ENCODE measurements at places on chromosomes 13 and 19.

GRCh38 chr13:111296417-111296816 lies 24.0 kb upstream of the TEX29 start:
- no peak for DNase-seq

DNA sequence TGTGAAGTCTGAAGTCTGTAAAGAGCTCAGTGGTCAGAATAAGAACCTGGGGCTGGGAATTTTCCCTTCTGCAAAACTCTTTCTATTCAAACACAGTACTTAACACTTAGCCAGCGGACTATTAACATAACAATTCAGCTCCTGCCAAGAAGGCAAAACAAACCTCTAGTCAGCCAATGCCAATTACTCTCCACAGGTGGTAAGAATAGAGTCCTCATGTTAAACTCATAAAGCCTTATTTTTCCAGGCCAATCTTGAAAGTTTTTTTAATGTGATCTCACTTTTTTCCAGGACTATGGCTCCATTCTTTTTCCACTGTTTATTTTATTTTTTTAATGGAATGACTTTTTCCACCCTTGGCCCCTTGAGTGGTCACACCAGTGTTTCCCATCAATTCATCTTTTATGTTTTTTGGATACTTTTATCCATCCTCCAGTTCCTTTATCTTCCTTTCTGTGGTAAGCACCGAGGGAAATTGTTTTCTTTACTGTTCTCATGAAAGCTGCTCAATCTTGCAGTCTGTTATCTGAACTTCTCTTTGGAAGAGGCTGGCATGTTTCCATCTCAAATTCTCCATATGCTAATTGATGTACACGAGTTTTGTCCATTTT lies 217.3 kb downstream of the LHFPL6 start:
- DNase-seq: no peak

DNA sequence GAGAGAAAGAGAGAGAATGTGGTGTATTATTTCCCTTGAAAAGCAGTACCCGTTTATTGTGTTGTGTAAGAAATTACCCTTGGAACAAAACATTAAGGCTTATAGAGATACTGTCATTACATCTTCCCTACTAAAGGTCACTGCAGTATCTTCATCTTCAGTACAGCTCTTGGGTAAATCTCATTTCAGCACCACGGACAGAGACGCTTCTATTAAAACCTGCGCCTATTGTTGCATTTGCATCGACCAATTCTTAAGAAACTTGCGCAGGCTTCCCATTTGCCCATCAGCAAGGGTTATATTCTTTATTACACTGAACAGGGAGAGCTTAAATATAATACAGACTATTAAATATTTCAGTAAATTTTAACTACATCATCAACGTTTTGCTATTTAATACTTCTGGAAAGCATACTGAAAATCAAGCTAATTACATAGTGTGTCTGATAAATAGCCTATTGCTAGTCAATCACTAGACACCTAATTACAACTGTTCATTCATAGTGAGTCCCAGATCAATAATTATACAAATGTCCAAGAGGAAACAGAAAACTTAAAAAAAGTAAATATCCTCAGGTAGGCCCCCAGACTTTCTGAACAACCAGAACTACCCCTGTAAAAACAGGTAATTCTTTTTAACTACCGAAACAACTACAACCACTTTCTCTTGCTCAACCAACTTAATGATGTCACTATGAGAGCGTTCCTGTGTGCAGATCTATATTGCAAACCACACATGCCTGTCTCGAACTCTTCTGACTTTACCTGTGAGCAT lies 350.6 kb downstream of the LIG4 start:
- DNase-seq: no peak

GRCh38 chr19:15354566-15355296 lies 22.4 kb upstream of the BRD4 start:
- DNase-seq: no peak

GRCh38 chr13:96500953-96501352 lies 411.0 kb downstream of the HS6ST3 start:
- DNase-seq: no peak

- DNase-seq: no peak
Measured at GRCh38 chr13:105655046-105655445, 880.4 kb downstream of the EFNB2 start.

DNA sequence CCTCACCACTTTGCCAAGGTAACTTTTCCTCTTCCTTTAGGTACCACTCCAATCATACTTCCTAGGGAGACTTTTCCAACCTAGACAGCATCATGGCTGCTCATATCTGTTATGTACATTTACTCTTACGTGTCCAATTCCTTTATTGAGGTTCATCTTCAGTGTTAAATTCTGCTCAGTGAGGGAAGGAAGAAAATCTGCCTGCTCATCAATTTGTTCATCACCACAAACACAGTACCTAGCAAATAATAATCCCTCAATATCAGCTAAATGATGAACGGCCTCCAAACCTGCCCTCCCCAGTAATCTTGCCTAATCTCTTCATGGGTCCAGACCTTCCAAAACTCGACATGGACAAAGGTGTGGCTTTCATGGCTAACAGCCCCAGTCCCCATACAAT lies 380.8 kb downstream of the KCTD12 start:
- no peak for DNase-seq

DNA sequence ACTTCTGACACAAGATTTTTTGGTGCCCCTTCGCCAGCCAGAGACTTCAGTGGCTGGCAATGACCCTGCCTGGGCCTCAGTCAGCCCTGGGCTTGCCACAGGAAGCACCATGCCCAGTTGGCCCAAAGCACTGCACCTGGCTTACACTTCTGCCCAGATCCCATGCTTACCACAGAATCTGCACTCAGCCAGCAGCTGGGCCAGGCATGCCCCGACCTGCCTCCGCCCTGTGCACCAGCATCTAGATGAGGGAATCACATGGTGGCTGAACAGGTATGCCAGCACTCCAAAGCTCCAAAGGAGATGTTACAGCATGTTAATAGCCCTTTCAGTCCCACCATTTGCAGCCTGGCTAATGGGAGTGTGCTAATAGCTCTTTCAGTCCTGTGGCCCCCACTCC lies 690.9 kb downstream of the SLITRK6 start:
- DNase-seq: no peak

- no peak for DNase-seq
Measured at GRCh38 chr13:101053301-101054093, 362.8 kb downstream of the NALCN start.

- no peak for DNase-seq
Measured at GRCh38 chr13:48873081-48873480, 102.6 kb upstream of the FNDC3A start.

- DNase-seq: no peak
Measured at GRCh38 chr13:101833671-101834070, 381.2 kb downstream of the ITGBL1 start.

- DNase-seq: no peak
Measured at GRCh38 chr13:30907121-30907861, 1.2 kb downstream of the MEDAG start.

DNA sequence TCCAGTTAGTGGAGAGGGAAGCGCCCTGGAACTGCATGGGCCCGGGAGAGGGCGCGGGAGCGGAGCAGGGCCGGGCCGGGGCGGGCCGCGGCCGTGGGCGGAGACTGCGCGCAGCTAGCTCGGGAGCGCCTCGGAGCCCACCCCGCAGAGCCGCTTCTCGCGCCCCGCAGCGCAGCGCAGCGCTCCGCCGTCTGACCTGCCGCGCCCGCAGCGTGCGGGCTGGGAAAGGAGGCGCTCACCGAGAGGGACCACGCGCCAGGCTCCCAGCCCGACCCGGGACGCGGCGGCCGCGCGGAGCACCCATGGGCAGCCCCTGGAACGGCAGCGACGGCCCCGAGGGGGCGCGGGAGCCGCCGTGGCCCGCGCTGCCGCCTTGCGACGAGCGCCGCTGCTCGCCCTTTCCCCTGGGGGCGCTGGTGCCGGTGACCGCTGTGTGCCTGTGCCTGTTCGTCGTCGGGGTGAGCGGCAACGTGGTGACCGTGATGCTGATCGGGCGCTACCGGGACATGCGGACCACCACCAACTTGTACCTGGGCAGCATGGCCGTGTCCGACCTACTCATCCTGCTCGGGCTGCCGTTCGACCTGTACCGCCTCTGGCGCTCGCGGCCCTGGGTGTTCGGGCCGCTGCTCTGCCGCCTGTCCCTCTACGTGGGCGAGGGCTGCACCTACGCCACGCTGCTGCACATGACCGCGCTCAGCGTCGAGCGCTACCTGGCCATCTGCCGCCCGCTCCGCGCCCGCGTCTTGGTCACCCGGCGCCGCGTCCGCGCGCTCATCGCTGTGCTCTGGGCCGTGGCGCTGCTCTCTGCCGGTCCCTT lies at the start of gene MLNR:
Gene MLNR (plus strand): TSS at position 303 of the 820 bp plus-strand sequence. CDS start 0 bp downstream, at position 303.
- no peak for DNase-seq

GRCh38 chr13:37561031-37561430 lies 37.5 kb downstream of the POSTN start:
- DNase-seq: no peak

DNA sequence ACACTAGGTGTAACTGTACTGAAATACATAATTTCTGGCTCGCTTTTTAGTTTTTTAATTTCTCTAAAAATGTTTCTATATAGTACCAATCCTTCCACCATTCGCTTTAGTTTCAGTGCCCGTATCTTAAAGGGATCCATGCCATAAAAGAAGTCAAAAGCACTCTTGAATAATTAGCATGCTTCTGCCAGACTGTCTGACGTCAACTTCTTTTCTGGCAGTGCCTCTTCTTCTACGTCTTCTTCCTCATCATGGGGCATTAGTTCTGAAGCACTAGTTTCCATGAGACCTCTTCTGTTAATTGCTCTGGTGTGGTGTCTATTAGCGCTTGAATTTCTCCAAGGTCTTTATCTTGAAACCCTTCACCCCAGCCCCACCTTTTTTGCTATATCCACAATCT lies 93.8 kb upstream of the DOCK9 start:
- no peak for DNase-seq

All from activated T-helper 1 cell treated with anti-CD3 and anti-CD28 coated beads, Interleukin-2, amount 50 U/mL, for 16 hours (primary cell).